ENCODE measurements at places on chromosomes 5 and 9.

DNA sequence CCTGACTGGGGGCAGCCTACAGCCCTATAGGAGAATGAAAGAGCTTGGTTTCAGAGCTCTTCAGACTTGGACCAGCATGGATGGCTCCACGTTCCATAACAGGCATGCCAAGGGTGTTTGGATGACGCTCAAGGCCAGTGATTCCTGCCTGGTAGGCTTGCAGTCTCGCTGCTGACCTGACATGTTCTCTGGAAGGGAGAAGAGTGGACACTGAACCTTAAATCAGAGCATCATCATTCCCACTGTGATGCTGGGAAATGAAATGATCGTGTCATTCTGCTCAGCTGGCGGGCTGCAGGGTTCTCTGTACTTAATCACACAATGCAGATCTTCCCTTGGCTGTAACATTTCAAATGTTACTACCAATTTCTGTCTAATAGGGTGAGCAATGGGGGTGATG lies 57.0 kb downstream of the CFAP90 start:
- DNase-seq: no peak

DNA sequence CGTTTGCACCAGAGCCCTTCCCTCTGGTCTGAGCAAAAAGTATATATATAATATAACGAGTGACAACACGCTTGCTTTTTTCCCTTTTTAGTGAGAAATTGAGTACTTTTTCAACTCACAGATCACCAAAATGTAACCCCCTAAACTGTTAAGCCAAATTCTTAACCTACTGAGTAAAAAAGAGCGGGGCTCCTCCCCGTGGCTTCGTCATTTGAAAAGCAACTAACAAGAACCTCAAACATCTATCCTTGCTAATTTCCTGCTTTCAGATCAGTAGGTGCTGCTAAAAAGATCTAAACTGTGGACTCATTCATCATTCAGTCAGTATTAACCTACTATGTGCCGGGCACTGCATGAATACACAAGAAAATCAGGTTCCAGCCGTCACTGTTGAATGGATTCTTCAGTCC lies 1.0 kb upstream of the PTBP3 start:
- DNase-seq: no peak

- DNase-seq: no peak
Measured at GRCh38 chr9:134700636-134701350, 59.2 kb downstream of the COL5A1 start.

DNA sequence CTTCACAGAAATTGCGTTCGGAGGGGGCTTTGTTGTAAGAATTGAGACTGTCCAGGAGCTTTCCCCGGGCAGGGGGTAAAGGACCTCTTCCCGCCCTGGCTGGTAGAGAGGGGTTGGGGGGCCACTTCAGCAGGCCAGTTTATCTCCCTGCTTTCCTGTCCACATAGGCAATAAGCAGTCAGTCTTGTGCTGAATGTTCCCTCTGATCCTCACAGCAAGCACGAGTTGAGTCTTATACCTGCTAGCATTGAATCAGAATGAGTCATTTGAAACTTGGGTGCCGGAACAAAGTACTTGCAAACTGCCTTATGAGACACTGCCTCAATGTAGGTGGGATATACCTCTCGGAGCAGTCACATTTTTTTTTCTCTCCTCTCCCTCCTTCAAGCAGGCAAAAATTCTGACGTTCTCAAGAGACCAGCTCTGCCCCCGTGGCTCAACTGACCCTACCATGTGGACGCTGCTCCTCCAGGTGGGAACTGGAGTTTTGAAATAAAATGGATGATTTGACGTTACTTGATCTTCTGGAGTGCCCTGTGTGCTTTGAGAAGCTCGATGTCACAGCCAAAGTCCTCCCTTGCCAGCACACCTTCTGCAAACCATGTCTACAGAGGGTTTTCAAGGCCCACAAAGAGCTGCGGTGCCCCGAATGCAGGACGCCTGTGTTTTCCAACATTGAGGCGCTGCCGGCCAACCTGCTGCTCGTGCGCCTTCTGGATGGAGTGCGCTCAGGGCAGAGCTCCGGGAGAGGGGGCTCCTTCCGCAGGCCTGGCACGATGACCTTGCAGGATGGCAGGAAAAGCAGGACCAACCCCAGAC lies 1.3 kb downstream of the SH3RF2 start:
- no peak for DNase-seq

- DNase-seq: no peak
Measured at GRCh38 chr5:141476132-141476911, 556 bp downstream of the PCDHGC3 start.

DNA sequence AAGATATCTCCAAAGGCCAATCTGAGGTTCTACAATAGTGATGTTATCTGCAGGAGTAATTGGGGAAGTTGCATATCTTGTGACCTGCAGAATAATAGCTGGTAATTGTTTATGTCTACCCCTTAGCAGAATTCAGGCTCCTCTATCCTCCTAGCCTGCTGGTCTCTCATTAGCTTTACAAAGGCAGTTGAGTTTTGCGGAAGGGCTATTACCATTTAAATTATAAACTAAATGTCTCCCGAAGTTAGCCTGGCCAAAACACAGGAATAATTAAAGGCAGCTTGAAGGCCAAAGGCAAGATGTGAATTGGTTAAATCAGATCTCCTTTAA lies 168.7 kb downstream of the TTC39B start:
- no peak for DNase-seq

DNA sequence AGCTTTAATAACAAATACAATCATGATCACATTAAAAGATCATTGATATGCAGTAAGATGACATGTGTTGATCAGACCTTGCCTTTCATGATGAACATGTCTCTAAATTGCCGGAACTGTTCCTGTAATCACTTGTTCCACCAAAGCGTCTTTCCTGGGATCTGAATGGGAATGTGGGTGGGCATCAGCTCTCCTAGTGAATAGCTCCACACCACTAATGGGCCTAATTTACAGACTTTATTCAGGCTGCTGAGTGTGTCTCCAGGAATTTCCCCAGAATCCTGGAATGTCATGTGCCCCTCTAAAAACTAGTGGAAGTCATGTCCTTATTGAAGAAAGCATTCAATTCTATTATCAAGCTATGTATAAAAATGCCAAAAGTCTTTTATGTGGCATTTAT lies 765.1 kb upstream of the CTNND2 start:
- DNase-seq: no peak

DNA sequence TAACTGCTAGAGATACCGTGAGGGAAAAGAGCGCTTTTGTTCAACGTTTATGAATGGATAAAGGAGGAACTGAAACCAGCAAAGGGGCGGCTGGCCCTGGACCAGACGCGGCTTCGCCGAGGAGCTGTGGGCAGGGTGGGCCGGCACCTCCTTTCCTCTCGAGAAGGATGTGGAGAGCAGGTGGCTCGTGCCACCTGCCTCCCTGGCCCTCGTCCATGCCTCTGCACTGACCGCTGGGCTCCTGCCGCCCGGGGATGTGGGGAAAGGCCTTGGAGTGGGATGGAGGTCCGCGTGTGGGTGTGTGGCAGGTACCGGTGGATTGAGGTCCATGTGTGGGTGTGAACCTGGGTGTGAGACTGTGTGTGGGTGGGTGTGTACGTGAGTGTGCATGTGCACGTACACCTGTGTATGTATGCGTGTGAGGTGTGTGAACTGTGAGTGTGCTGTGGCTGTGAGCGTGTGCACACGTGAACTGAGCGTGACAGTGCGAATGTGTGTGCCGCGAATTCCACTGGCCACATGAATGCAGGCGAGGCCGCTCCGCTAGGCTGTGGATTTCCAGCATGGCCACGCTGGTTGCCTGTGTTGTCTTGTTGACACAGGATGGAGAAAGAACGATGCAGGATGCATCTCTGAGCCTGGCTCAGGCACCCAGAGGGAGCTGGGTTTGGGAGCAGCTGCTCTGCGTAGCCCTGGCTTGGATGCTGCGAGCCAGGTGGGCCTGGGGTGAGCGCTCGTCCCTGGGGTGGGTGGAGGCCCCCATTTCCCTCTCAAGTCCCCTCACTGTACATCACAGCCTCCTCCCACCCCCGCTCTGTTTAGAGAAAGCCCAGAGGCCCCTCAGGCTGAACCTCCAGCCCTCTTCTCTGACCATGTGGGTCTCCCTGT lies 4.4 kb upstream of the CEP72 start:
- no peak for DNase-seq

DNA sequence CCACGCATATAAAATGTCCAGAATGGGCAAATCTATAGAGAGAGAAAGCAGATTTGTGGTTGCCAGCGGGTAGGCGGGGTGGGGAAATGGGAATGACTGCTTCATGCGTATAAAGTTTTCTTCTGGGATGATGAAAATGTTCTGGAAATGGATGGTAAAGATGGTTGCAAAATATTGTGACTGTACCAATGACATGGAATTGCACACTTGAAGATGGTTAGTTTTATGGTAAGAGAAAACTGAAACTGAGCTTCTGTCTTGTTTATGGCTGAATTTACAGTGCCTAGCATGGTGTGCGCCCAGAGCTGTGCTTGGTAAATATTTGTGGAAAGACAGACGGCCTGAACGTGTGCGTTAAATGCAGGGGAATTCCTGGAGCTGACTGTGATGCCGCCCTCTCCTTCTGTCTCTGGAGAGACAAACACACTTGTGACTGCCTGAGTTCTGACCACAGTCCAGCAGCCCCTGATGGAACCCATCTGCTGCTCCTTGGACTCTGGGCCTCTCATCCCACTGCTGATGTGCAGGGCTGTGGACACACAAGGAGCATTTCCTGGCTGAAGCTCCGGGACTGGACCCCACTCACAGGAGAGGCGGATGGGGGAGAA lies 8.6 kb upstream of the PTGES start:
- no peak for DNase-seq

GRCh38 chr5:167177736-167178135 lies 1113.7 kb upstream of the WWC1 start:
- DNase-seq: no peak

- no peak for DNase-seq
Measured at GRCh38 chr5:38538161-38538560, 18.3 kb downstream of the LIFR start.

- peak; percentile 80 for DNase-seq
Measured at GRCh38 chr5:65742565-65743231, 20.7 kb downstream of the NLN start.

- no peak for DNase-seq
Measured at GRCh38 chr5:14665101-14665822, 744 bp downstream of the OTULIN start.

- no peak for DNase-seq
Measured at GRCh38 chr5:10627160-10627701, 63.4 kb downstream of the ANKRD33B start.
